ENCODE measurements at places on chromosomes 3 and 15.

- no peak for DNase-seq
Measured at GRCh38 chr15:31081056-31081455, 20.5 kb downstream of the TRPM1 start.

- DNase-seq = no peak
Measured at GRCh38 chr3:158352551-158352950, 218.4 kb upstream of the MLF1 start.

DNA sequence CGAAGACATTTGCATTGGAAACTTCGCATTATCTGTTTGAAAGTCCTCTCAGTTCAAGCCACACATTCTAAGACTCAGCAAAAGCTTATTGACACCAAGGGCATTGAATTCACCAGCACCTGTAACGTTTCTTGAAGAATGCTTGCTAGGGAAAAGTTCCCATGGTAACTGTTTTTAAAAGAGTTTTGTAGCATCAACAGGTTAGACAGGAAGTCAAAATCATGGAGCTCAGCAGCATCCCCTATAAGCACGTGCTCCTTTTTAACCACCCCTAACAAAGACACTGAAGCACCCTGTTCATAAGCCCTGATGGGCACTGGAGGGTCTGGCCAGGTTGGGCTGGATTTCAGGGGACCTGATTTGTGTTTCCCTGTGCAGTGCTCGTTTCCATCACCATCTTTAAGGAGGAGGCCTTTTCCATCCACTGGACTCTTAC lies 229.7 kb upstream of the BHLHE40 start:
- DNase-seq = no peak

- no peak for DNase-seq
Measured at GRCh38 chr3:151307131-151307530, 9.5 kb downstream of the GPR87 start.

GRCh38 chr3:177190756-177191681 lies 6.3 kb downstream of the TBL1XR1 start:
- no peak for DNase-seq

DNA sequence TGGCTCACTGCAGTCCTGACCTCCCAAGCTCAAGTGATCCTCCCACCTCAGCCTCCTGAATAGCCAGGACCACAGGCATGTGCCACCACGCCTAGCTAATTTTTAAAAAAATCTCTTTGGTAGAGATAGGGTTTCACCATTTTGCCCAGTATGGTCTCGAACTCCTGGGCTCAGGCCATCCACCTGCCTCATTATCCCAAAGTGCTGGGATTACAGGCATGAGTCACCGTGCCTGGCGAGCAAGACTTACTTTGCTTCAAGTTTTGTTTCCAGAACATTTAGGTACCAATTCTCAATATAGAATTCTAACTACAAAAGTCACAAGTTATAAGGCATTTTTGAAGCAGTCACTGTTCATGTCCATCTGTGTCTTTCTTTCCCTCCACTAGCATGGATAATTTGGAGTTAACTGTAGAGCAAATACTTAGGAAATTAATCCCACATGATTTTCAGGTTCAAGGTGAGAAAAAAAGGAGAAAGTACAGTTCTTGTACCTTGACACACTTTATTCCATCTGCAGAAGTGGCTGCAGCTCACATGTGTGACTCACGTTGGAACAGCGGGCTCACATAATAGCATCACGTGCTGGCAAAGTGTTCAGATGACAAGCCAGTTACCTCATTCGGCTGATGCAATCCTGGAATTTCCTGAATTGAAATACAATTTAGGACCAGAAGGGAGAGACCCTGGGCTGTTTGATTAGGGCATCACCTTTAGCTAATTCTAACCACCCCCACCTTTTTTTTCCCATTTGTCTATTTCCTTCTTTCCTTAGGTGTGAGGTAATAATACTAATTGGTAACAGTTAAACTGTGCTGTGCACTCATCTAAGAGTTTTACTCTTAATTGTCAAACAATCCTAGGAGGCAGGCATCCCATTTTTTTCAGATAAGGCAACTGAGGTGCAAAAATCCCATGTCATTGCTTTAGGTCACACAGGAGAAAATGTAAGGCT lies 46.9 kb upstream of the NEDD4 start:
- no peak for DNase-seq

GRCh38 chr15:92009162-92009561 lies 155.7 kb downstream of the SLCO3A1 start:
- no peak for DNase-seq

DNA sequence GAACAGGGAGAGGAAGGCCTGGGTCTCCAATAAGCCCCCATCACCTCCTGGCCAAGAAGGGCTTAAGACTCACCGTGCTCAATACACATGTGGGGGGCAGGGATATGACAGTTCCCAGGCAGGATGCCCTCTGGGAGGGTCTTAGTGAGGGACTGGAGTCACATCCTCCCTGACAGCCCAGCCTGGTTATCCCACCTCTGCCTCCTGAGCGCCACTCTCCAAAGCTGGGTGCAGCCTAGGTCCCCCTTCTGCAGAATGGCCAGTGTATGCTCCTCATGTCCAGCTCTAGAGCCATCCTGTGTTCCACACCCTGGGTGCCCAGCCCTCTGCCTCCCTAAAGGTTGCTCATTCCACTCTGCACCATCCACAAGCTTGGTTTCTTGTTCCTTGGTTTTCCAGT lies 1.2 kb upstream of the SHISA5 start:
- DNase-seq = no peak

DNA sequence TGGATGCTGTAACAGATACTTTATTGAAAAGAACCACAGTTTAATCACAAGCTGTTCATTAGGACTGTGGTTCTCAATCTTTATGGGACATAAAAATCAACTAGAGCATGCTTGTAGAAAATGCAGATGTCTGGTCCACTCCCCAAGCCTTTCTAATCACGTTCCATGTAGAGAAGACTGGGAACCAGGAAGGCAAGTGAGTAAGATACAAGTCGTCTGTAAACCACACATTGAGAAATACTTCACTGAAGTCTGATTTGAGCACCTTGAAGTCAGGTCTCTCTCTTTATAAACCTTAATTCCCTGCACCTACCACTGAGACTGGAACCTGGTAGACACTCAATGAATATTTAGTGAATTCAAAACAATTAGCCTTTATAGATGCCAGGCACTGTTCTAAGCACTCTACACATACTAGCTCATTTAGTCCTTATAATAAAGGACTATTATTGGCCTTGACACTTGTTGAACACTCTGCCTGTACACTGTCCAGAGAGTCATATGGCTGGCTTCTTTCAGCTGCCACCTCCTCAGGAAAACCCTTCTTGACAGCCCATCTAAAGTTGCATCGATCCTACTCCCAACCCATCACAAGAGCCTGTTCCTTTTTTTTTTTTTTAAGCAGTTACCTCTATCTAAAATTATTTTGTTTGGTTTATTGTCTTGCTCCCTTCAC lies 59.0 kb upstream of the CMSS1 start:
- no peak for DNase-seq

DNA sequence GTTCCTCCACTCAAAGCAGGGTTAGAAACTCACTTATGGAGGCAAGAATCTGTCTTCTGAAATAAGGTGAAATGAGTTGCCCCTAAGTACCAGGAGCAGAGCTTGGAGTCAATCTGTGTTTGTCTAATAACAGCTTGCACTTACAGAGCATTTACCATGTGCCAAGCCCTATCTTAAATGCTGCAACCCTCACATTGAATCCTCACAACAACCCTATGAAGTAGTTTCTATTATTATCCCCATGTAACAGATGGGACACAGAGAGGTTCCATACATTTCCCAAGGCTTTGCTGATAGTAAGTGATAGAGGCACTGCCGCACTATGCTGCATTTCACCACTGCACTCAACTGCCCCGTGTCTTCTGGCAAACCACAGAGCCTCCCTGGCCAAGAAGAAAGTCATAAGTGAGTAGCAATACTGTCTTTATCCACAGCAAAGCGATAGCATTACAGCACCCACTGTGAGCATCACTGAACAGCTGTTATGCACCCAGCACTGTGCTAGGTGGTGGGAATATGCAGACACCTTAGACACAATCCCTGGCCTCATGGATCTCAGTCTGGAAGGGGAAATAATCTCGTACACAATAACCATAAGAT lies 141.5 kb downstream of the SSR3 start:
- DNase-seq = no peak

GRCh38 chr3:53158765-53159155 lies 2.2 kb upstream of the PRKCD start:
- DNase-seq = no peak
